Smooth muscle cell of the umbilical artery (primary cell): ENCODE measurements at places on chromosomes 16 and 17. TPM values are rescaled to one million over a fixed set of nuclear protein-coding genes. Genes with fewer than 3 reads are reported as not detected.

The ICAM2 gene
- 2.1 and 4.2 TPM in 2 replicates for total RNA-seq

The ANKS4B gene
- total RNA-seq = not detected in 2 replicates

The STAT3 gene
- total RNA-seq = 105 and 140 TPM in 2 replicates

The TNS4 gene
- total RNA-seq = not detected in 2 replicates

The GID4 gene
- total RNA-seq = 8.9 and 9.2 TPM in 2 replicates

The LPCAT2 gene
- 32.3 and 40.7 TPM in 2 replicates for total RNA-seq

The CCR7 gene
- total RNA-seq = not detected in 2 replicates

The RAB40C gene
- 11.3 and 15.8 TPM in 2 replicates for total RNA-seq
